T-helper 17 cell (primary cell): ENCODE measurements at places on chromosomes 7 and 10. TPM values are rescaled to one million over a fixed set of nuclear protein-coding genes. Genes with fewer than 3 reads are reported as not detected.

- DNase-seq: no peak
These were observed 1084.1 kb upstream of the PHF14 start for GRCh38 chr7:9889554-9889953.

ITPRID1 gene
- total RNA-seq: not detected

TMEM130 gene
- 0.22 TPM for total RNA-seq

- DNase-seq: no peak
These were observed 102.3 kb upstream of the PPIF start for GRCh38 chr10:79244841-79245504.

DNA sequence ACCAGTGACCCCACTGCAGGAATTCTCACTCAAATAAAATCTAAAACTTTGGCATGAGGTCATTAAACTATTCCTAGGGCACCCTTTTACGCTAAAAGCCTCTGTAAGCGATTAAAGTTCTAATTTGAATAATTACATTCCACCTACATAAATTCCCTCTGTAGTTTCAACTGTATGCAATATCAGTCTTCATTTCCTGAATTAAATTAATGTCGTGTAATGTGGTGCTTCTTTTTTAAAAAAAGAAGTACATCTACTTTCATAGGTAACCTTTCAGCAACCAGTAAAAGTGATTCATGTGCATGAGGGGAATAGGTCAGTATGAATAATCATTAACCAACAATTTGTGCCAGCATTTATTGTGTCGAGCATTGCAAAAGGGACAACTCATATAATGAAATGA lies 44.7 kb downstream of the IMMP2L start:
- DNase-seq: no peak

FEZF1 gene
- total RNA-seq: not detected

DNA sequence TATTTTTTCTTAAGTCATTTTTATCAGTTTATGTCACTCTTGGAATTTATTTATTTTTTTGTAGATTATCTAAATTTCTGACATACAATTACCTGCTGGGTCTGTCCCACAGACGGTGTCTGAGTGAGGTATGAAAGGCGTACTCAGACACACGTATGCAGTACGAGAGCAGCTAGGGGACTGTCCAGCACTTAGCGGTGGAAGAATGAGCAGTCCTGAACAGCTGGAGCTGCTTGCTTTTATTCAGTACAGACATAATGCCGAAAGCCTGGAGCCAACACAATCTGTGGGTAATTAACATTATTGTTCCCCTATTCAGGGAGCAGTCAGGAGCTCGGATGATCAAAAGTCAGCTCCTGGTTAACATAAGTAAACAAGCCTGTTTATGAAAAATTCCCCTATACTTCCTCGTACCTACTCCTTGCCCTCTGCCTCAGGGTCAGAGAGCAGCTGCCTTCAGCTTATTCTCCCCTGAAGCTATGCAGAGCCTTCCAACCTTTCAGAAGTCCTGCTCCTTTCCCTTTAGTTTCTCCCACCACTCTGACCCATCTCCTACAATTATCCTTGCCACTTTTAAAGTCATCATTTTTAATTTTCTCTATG lies 488.0 kb upstream of the POM121L12 start:
- no peak for DNase-seq

GRCh38 chr7:100865938-100866728 lies 1.1 kb upstream of the TRIP6 start:
- no peak for DNase-seq

GRCh38 chr10:102055647-102056419 lies at the start of gene ARMH3:
Gene ARMH3, minus strand, starts transcription at chr10:102056173. Its CDS starts 16,059 bp downstream, at chr10:102040114.
- DNase-seq: peak; percentile 71

DNA sequence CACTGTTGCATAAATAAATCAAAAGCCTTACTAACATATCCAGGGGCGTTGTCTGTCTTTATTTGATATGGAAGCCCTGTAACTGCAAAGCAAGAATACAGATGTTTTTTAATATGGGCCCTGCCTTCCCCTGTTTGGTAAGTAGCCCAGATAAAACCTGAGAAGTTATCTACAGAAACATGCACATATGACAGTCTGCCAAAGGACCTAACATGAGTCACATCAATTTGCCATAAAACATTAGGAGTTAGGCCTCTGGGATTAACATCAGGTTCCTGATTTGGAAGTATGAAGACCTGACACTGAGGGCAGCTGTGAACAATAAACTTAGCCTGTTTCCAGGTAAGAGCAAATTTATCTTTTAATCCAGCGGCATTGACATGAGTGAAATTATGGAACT lies 1588.8 kb downstream of the REEP3 start:
- DNase-seq: no peak

GATAD1 gene
- 16.3 TPM for total RNA-seq

DNA sequence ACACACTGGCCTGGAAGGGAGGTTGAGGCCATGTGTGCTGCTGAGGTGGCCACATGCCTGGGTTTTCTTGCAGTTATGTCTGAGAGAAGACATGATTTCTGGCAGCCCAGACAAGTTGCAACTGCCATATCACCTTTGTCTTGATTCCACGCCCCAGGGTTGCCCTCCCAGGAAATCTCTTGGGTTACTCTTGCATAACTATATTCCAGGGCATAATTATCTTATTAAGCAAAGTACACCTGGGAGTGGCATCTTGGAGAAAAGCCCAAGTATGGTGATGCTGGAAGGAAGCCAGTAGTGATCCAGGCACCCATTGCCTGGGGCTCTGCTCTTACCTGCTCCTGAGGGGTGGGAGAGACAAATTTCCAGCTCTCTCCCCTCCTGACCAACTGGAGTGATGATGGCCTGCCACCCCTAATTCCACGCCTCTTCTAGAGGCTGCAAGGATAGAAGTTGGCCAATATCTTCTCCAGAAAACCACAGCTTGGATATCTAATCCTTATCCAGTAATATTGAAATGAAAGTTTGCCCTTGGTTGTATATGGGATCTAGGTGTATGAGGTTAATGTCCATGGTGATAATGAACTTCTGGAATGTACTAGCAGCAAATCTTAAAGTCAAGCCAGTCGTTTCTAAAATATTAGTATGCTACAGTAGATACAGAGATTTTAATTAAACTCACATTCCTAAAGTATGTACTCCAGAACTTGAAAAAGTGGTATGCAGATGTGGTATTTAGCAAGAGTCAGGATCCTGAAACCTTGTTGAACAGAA lies 5.0 kb downstream of the AKR1B10 start:
- DNase-seq: no peak

- DNase-seq: no peak
These were observed 4.3 kb upstream of the SMKR1 start for GRCh38 chr7:129498021-129498420.

DNA sequence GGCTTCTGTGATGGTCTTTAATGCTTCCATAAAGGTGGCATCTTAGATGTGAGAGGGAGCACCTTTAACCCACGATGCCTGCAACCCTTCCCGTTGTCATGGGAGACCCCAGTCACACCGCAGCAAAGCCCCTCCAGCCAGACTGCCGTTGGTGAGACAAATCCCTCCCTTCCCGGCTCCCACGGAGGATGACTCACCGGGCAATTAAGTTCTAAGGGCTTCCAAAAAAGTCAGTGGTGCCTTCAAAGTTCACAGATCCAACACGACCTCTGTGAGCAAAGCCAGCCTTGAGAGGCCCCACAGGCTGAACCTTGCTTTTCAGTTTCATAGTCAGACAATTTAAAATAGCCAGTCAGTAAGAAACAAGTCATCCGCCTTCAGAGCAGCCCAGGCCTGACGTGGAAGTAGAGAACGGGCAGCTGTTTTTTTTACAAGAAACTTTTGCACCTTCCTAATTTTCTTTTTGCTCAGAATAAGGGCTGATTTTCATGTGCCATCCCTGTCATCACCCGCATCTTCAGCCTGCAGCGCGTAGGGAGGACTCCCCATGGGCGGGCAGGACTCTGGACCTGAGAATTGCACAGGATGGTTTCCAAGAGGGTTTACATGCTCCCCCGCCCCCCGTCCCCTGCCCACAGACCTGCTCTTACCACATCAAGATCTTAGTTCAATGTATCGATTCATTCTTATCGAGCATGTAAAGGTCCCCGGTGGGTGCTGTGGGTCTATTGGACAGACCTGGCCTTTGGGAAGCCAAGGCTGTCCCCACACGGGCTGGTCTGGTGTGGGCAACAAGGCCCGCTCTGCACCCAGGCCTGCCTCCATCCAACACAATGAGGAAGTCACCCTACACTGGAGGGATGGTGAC lies 333.9 kb downstream of the DNAJB6 start:
- no peak for DNase-seq

GRCh38 chr7:134593530-134594392 lies 44.9 kb downstream of the AKR1B15 start:
- no peak for DNase-seq

PDE1C gene
- not detected for total RNA-seq

NPTX2 gene
- not detected for total RNA-seq

- DNase-seq: no peak
These were observed 44.2 kb upstream of the PRSS58 start for GRCh38 chr7:142301923-142302550.

DNA sequence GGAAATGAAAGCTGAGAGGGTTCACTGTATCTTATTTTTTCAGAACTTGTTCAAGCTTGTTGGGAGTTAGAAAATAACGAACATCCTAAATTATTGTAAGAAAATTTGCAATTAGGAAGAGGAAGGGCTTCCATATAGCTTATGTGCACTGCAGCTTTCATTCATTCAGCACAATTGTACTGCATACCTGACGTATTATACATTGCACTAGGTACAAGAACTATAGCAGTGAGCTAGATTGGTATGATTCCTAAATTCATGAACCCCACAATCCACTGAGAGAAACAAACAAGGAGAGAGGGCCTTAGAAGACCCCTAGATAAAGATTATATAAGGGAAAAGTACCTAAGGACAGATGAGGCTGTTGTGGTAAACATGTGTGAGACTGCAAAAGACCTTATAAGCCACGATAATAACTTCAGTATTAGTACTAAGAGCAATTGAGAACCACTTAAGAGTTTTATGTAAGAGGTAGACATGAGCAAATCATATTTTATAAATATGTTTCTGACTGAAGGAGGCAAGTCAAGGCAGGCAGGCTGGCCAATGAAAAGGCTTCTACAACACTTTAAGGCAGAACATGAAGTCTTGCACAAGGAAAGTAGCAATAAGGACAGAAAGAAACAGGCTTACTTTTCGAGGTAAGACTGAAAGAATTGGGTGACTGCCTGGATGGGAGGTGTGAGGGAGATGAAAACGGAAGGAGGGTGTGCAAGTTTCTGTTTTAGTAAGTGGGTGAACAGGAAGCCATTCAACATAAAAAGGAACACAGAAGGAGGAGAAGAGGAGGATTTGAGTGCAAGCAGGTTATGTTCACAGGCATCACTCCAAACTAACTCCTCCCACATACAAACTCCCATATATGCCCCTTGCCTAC lies 77.9 kb upstream of the LRRN3 start:
- DNase-seq: no peak

- DNase-seq: no peak
These were observed 1114.7 kb downstream of the CNTNAP2 start for GRCh38 chr7:147231275-147231674.

DNA sequence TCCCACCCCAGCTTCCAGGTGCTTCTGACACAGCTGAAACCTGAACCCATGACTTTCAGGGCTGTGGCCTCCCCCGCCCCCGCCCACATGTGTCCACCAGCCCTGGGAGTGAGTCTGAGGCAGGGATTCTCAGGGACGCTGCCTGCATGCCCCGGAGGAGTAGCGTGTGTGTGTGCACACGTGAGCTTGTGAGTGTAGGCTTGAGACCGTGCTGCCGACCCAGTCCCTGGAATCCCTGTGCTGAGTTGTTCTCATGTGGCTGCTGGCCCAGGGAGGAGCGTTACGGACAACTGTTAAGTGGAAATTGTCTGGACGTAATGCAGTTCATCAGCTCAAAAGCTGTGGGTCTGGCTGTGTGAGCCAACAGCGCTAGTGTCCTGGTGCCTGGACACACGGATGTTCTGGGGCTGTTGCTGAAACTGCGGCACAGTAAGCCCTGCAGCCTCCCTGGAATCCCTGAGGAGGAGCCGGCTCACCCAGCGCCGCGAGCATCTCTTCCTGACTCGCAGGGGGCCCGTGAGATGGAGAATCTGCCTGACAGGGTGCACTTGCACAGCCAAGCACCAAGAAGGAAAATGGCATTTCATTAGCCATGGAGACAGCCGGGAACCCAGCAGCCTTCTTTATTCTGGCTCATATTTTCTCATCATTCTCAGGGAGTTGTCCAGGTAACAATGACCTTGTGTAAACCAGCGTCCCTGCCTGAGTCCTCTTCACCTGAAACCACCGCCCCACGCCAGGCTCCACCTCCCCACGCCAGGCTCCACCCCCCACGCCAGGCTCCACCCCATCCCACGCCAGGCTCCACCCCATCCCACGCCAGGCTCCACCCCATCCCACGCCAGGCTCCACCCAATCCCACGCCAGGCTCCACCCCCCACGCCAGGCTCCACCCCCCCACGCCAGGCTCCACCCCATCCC lies 603.9 kb downstream of the PTPRN2 start:
- no peak for DNase-seq
